ENCODE measurements at places on chromosomes 7 and 10.

DNA sequence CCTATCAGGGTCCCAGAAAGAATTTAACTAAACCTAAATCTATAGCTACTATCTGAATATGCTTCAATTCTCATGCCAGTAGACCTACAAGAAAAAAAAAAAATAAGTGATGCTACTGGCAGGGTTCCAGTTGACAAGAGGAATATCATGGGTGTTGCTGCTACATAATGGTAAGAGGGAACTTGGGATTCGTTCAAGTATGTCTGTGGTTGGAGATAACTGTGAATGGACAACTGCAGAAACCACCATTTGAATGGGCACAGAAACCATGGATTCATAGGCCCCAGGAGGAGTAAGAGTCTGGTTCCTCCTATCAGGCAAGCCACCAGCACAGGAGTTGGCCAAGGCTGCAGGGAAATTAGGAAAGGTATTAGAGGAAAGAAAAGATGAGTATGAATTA, 287.6 kb upstream of the HGF start:
- no peak for DNase-seq

DNA sequence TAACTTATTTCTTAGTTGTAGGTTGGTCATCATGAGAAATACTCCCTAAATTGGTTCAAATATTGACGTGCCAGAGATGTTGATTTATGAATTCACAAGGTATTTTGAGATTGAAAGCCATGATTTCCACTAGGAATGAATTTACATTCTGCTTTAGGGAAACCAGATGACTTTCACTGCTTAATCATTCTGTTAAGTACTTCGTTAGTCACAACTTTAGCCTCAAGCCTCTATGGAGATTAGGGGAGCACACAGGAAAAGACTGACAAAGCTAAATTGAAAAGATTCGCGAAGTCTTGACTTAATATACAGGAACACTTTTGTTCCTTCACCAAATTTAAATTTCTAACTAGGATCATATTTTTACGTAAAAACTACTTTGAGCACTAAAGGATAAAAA, 250.4 kb upstream of the CACNA2D1 start:
- DNase-seq: no peak

DNA sequence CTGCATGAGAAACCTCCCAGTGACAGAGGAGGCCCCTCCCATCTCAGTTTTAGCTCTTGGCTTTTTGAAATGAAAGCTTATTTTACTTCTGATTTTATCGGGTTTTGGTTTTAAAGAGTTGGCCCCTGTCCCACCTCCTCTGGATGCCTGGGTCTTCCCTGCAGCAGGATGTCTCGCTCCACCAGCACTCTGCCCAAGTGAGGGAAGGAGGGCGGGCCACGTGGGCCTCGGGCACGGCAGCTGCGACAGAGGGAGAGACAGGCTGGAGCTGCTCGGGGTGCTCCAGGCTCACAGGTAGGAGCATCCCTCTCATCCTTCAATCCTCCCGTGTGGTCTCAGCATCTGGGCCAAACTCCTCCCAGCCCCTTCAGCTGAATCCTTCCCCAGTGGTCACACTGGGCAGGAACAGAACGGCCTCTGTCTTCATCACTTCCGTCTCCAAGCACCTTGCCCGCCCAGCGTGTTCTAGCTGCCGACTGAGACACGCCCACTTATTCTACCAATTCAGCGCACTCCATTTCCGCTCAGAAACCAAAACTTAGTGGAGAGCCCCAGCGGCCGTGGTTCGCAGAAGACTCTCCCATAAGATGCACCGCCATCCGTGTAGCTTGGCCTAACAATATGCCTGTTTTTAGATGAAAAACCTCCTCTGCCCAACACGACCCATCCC, 222.9 kb downstream of the GLRX3 start:
- no peak for DNase-seq

GRCh38 chr7:81226234-81226633, 307.4 kb upstream of the SEMA3C start:
- no peak for DNase-seq

- DNase-seq: no peak
Measured at GRCh38 chr7:16234493-16235146, 186.7 kb downstream of the CRPPA start.

GRCh38 chr7:120256344-120257070, 16.5 kb upstream of the KCND2 start:
- DNase-seq: no peak

DNA sequence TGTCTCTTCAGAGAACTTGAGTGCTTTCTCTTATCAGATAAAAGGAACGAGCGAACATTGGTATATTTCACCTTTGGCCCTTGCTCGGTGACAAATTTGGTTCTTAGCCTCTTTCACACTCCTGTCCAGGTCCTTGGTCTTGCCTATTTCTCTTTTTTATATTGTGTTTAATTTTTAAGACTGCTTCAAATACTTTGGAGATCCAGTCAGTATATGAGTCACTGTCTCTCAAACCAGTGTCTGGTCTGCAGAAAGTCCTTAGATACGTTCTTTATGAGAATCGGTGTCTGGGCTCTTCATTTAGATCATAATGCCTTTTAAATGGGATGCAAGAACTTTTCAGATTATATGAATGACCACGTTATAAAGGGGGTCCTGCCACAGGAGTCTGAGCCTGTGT, 55.0 kb downstream of the PIK3AP1 start:
- no peak for DNase-seq

GRCh38 chr7:13282377-13282980, 595.0 kb downstream of the ARL4A start:
- DNase-seq: no peak
